ENCODE measurements at places on chromosomes 4 and X. TPM values are rescaled to one million over a fixed set of nuclear protein-coding genes. Genes with fewer than 3 reads are reported as not detected.

DNA sequence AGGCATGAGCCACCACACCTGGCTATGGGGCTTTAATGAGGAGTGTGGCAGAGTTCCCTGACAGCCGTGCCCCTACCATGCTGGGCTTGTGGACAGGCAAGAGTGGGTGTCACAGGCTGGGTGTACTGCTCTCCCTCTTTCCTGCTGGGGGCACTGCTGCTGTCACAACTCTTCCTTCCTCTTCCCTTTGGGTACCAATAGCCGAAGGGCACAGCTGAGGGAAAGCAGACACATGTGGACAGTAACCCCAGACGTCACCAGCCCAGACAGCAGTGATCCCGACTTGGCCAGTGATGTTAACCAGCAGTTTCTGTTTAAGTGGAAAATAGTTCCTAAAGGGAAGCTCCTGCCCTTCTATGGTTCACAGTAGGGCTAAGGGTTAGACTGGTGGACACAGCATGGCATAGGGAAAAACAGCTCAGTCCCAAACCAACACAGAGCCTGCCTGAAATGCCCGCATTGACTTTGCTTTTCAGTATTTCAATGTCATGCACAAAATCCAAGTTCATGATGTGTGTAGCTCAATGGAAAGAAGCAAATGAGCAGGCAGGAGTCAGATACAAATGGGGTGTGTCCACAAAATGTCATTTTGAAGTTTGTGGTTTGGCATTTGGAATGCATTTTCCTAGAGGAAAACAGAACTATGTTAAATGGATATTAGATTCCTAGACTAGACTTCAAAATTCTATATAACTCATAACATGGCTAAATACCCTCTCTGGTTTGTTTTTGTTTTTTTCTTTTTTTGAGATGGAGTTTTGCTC, 24.9 kb upstream of the DDX3X start:
- DNase-seq: no peak

GRCh38 chr4:1183985-1184773, 11.8 kb upstream of the SPON2 start:
- no peak for DNase-seq

DNA sequence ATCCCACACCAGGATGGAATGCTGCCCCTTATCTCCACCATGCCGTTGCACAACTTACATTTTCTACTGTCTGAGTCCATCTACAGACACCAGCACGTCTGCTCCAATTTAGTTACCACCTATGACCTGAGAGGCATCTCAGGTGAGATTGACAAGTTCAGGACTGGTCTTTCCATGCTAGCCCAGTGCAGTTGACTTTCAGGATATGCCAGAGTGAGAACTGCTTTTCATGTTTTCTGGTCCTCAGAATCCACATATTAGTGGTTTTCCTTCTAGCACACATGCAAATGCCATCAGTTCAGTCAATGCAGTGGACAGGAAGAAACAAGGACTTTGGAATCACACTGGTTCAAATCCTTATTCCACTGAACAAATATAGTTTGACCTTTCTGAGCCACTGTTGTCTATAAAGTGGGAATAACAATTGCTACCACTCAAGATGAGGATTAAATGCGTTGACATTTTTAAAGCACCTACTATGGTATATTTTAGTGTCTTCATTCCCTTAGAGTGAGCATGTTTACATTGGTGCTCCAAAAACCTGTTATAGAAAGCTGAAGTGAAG, 38.1 kb upstream of the ANXA3 start:
- no peak for DNase-seq

DNA sequence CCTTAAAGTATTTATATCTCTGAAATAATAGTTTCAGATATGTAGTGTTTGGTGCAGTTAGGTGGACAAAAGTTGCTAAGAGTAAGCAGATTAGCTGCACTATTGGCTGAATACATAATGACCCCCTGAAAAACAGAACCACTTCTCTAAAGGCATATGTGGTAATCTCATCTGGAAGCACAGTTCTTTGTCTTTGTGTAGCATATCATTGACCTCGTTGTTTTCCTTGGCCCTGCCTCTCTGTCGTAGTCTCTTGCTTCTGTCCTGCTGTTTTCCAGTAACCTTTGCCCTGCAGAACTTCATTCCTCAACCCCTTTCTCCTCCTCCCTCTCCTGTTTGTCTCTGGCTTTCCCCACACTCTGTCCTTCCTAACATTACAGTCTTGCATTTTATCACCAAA, 41.4 kb downstream of the JADE3 start:
- no peak for DNase-seq

GRCh38 chrX:129540722-129541184, 694 bp downstream of the OCRL start:
- no peak for DNase-seq

GRCh38 chr4:107115185-107115847, 79.2 kb upstream of the DKK2 start:
- no peak for DNase-seq

DNA sequence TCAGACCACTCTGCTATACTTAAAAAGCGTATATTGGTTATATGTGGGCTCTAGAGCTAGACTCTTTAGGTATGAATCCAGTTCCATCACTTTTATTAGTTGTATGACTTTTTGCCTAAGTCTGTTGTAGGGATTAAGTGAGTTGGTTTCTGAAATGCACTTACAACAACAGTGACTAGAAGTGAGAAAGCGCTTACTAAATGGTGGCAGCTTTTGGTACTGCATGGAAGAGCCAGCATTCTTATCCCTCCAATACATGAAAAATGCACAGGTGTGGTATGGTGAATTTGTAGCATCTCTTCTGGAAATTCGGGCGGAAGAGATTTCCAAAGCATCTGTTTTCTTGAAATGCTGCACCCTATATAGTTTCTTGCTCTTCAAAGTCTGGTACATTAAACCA, 117.1 kb downstream of the SPANXA1 start:
- no peak for DNase-seq

- DNase-seq: no peak
These were observed 407.9 kb upstream of the AADAT start for GRCh38 chr4:170497689-170498088.

- no peak for DNase-seq
These were observed 99.4 kb upstream of the MAB21L2 start for GRCh38 chr4:150482581-150482980.

DNA sequence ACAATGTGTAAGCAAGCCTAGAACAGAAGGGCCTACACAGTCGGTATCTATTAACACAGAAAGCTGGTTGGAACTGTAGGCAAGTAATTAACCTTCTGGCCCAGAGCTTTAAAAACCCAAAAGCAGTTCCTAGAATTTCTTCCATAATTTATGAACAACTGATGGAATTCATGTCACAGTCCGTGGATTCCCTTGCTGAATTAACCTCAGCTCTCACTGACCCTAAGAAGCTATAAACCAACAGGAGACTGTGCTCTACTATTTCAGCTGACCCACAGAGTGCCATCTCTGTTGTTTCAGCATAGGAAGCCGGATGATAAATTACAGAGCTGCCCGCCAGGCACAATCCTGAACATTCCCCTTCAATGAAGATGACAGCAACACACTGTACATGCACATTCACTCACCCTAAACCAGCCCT, 157.3 kb downstream of the PRDM5 start:
- DNase-seq: no peak

DNA sequence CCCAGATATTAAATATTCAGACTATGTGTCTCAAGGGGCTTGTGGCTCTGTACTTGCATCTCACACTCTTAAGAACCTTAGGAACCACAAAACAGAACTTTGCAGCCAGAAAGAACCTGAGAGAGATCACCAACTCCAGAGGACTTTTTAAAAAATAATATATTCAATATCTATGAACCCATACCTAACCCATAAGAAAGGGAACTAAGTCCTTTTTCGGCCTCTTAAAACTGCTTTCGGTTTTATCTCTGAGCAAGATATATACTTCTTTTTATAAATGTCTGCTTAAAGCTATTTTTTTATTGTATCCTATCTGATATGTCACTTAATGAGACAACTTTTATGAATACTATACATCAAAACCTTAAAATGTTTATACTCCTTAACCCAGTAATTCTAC, 10.9 kb downstream of the SMARCA1 start:
- no peak for DNase-seq

DNA sequence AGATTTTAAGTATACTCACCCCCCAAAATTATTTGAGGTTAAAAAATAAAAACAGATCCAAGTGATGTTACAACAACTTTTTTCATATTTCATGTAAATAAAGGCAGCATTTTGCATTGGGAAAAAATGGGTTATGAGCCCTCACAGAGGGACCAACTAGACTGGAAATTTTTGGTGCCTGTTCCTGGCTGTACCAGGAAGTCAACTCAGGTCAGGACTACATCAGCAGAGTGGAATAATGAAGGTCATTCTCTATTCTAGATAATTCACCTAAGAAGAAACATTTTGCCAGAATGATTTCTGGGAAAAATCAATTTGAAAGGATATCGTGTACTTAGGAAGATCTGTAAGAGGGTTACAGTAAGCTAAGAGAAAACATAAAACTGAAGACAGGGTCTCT, 66.8 kb downstream of the CORIN start:
- no peak for DNase-seq

GRCh38 chr4:11328401-11328800, 100.3 kb downstream of the HS3ST1 start:
- no peak for DNase-seq

IL9R gene
- total RNA-seq: 22.1 TPM

SNCA gene
- 5.3 TPM for total RNA-seq

Data from ureter (tissue), 1 donor.